Stimulated activated CD8-positive, alpha-beta memory T cell treated with anti-CD3 and anti-CD28 coated beads, Interleukin-2, amount 100 ng/mL, for 1 hour (primary cell): ENCODE measurements at places on chromosomes 6 and 20.

DNA sequence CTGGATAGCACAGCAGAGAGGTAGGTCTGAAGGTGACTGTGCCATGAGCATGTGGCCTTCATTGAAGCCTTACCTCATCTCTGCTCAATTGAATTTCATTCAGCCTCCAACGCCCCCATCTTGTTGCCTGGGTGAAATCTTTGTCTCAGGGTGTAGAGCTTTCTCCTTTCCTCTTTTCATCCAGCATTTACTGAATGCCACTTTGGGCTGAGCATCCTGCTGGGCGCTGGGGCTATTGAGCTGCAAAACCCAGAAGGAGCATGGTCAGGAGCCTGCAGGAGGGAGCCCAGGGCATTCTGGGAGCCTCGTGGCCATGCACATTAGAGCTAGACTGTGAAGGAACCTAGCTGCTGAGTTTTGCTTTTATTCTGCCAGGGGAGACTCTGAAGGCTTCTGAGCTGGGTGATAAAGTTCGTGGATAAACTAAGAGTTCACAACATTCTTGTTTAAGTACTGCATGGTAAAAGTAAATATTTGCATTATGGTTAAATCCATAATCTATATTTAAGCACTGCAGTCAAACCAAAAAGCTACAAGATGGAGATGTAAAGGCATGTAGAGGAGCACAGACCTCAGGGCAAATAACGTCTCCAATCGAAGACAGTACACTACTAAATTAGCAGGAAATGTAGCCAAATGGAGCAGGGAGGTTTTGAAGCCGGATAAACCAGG, 13.2 kb upstream of the ASXL1 start:
- no peak for DNase-seq

GRCh38 chr6:165585060-165585459, 78.0 kb downstream of the PDE10A start:
- no peak for DNase-seq

GRCh38 chr6:46234700-46235099, 63.9 kb upstream of the ENPP5 start:
- no peak for DNase-seq

DNA sequence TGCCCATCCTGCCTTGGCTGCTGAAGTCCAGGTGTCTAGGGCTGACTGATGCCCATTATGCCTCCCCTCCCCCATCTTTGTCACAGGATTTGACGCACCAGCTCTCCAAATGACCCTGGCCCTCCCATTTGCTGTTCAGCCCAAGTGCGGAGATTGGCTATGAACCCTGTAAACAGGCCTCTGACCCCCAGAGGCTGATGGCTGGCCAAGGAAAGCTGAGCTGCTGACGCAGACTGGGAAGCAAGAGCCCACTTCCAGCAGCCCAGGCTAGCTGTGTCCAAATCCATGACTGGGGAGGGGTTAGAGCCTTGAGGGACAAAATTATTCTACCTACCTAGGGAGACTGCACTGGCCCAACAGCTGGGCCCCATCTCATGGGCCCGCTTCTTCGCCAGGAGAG, 797 bp upstream of the GNRH2 start:
- no peak for DNase-seq

GRCh38 chr6:31712296-31712695, 2.9 kb upstream of the LY6G6D start:
- DNase-seq, result no peak

- DNase-seq, result no peak
Observed at GRCh38 chr20:19554666-19555065, 203.4 kb upstream of the RIN2 start.

DNA sequence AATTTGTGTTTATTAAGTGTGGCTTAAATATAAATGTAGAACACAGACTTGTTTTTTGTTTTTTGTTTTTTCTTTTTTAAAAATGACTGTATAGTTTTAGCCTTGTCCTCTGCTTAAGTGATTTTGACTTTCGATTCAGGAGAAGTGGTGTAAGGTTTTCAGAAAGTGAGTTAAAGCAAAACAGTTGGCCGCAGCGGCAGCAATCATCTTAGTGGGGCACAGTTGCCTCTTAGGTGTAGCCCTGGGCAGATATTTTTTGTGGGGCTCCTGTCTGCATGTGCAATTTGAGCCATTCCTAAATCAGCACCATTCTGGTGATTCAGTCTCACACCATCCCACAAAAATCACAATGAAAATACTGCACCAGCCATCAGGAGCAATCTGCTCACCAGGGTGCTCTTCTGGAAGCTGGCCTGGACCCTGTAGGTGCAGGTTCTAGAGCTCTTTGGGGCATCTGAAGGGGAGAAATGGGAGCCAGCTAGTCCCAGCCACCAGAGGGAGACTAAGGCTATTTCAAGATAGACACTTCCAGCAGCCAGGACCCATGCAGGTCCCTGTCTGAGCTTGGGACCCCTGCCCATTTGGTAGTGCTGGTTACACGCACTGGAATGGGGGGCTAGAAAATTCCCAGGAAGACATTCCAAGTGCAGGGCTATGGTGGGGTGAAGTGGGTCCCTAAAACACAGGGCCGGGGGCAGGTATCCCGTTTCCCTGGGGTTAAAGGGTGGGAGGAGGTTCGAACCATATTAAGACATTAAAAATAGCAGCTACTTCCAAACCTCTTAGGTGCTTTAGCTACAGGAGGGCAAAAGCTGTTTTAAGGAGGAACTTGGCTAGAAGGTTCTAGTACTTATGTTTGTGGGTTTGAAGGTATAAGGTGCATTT, 156.6 kb downstream of the NFATC2 start:
- DNase-seq, result no peak

DNA sequence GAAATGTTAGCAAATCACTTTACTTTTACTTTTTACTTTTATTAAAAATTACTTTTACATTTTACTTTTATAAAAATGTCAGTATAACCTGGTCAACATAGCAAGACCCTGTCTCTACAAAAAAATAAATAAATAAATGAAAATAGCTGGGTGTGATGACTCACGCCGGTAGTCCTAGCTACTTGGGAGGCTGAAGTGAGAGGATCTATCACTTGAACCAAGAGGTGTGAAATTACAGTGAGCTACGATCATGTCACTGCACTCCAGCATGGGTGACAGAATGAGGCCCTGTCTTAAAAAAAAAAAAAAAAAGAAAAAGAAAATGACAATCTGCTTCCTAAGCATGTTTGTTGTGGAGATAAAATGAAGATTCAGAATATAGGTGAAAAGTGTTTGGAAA, 31.0 kb upstream of the FBXO30 start:
- DNase-seq, result no peak

DNA sequence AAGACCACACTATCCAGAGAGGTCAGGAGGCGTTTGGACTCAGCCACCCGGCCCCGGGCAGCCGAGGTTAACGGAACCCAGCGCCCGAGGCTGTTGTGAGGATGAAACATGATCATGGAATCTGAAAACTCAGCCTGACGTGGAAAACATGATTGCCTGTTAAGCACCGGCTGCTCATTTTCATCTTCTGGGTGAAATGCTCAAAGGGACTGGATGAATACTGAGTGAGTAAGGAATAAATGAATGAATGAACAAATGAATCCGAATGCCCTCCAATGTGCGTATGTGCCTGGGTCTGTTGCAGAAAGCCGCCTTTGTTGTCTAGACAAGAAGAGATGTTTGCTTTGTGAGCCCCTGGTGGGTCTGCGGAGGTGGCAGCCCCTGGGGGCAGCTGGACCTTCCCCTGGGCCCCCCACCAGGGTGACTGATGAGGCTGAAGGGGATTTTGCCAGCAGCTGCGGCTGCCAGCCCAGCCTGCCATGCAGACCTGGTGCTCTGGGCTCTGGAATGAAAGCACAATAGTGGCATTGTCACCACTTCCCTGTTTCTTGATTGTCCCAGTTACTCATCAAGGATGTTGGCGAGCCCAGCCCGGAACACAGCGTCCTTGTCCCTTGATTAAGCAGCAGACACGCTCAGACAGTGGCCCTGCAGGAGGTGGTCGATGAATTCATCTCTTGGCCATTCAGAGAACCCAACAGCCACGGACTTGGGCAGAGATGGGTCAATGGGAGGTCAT, 211.1 kb downstream of the ANKRD60 start:
- DNase-seq, result no peak

DNA sequence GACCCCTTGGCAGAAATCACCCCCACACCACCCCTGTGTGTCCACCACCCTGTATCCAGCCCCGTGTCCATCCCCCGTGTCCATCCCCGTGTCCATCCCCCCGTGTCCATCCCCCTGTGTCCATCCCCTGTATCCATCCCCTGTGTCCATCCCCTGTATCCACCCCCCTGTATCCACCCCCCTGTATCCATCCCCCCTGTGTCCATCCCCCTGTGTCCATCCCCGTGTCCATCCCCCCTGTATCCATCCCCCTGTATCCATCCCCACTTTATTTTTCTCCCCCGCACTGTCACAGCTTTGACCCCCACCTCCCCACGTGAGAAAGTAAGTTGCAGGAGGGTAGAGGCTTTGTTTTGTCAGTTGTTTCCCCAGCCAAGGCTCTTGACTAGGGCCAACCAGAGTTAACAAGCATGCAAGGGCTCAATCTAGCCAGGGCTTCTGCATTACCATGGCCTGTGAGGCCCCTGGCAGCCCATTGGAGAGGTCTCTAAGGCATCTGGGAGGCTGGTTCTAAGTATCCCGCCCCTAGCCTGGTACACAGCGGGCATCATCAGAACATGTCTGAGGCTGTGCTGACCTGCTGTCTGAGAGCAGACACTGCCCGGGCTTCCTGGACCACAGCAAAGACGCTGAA, 18.1 kb upstream of the SIRPA start:
- DNase-seq, result no peak

DNA sequence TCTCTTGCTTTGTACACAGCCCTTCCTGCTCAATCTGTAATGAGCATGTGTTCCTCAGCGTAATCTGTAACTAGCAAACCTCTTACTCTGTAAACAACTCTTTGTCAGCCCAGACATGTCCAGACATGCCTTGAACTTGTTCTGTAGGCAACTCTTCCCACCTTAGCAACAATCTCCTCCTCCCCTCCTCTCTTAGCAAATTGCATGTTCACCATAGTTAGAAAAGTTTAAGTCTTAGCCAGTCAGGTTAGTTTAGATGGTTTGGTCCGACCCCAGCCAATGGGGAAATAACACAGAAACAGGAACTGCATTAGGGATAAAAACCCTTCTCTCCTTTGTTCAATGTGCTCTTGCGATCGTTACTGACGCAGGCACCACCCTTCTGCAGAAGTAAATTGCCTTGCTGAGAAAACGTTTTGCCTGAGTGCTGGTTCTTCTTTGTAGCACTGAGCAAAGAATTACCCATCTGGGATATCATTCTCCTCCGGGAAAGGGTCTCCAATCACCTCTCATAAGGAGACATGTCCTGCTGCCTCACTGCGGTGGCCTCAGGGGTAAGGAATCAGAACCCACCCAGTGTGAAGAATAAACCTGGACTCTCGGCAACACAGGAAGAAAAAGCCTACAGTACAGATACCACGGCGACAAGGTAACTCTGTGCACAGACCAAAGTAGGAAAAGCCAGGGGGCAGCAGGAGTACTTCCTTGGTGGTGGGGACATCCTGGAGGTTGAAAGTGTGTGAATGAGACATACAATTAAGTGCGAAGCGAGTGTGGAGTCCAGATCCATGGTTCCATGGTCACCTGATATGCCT, 26.2 kb downstream of the PLN start:
- no peak for DNase-seq

DNA sequence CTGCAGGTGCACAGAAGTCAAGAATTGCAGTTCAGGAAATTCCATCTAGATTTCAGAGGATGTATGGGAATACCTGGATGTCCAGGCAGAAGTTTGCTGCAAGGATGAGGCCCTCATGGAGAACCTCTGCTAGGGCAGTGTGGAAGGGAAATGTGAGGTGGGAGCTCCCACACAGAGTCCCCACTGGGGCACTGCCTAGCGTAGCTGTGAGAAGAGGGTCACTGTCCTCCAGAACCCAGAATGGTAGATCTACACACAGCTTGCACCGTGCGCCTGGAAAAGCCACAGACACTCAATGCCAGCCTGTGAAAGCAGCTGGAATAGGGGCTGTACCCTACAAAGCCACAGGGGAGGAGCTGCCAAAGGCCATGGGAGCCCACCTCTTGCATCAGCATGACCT, 681.4 kb downstream of the EPHA7 start:
- DNase-seq, result no peak

DNA sequence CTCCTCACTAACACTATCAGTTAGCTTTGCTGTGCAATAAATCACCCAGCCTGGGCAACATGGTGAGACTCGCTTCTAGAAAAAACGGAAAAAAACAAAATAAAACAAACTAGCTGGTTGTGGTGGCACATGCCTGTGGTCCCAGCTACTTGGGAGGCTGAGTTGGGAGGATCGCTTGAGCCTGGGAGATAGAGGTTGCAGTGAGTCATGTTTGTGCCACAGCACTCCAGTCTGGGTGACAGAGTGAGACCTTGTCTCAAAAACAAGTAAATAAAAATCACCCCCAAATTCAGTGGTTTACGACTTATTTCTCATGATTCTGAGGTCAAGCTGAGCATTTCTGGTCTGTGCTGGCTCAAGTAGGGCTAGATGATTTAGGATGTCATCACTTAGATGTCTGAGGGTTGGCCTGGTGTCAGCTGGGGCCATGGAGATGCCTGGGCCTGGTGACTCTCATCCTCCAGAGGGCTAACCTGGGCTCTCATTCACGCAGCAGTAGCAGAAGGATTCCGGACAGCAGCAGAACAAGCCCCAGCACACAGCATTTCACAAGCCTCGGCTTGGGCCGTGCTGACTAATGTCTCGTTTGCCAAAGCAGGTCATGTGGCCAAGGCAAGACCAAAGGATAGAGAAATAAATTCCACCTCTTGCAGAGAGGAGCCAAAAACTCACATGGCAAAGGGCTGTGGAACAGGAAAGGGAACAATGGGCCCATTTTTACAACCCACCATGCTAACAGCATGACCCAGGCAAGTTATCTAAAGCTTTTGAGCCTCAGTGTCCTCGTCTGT, 32.5 kb downstream of the MGME1 start:
- DNase-seq, result no peak

- DNase-seq, result no peak
Observed at GRCh38 chr6:100188754-100189153, 194.7 kb upstream of the MCHR2 start.

GRCh38 chr20:49727478-49727877, 13.8 kb upstream of the B4GALT5 start:
- no peak for DNase-seq

GRCh38 chr20:1305712-1306111, 23.2 kb downstream of the SDCBP2 start:
- no peak for DNase-seq

- no peak for DNase-seq
Observed at GRCh38 chr6:15874326-15874725, 211.5 kb upstream of the DTNBP1 start.

DNA sequence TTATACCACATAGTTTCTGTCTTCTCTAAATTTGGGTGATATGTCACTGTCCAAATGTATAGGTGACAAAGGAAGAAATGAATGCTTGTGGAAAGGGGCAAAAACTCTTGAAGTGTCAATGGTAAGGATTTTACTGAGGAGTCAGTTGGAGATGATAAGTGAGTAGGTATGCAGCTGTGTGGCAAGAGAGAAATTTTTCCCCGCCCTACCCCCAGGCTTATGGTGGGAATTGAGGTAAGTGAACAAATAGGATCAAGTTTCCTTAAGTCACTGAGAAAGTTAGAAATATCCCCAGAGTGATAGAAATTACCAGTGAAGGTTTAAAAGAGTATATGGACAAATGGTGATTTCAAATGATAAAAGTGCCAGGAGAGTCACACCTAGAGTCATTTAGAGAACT, 11.8 kb downstream of the DSE start:
- DNase-seq, result no peak
